T-helper 9 cell (primary cell): ENCODE measurements at places on chromosomes 2 and 18.

DNA sequence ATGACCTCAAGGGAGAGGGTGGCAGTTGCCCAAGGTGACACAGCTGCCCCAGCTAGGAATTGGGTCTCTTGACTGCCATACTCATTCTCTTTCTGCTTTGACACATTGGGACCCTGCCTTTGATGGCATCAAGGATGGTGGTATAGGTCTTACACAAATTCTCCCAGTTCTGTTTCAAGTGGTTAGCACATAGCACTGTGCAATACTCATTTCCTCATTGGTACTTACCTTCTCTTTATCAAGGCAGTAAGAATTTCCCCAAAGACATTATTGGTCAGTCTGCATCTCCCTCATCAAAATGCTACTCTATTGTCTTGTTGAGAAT is 35.9 kb upstream of the CCDC93 start:
- DNase-seq: no peak

DNA sequence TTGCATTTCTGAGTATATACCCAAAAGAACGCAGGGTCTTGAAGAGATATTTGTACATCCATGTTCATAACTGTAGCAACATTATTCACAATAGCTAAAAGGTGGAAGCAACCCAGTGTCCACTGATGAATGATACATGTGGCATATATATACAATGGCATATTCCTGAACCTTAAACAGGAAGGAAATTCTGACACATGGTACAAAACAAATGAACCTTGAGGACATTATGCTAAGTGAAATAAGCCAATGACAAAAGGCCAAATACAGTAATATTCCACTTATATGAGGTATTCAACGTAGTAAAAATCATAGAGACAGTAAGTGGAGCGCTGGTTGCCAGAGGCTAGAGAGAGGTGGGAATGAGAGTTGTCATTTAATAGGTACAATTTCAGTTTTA is 8.1 kb downstream of the AAK1 start:
- DNase-seq: no peak

DNA sequence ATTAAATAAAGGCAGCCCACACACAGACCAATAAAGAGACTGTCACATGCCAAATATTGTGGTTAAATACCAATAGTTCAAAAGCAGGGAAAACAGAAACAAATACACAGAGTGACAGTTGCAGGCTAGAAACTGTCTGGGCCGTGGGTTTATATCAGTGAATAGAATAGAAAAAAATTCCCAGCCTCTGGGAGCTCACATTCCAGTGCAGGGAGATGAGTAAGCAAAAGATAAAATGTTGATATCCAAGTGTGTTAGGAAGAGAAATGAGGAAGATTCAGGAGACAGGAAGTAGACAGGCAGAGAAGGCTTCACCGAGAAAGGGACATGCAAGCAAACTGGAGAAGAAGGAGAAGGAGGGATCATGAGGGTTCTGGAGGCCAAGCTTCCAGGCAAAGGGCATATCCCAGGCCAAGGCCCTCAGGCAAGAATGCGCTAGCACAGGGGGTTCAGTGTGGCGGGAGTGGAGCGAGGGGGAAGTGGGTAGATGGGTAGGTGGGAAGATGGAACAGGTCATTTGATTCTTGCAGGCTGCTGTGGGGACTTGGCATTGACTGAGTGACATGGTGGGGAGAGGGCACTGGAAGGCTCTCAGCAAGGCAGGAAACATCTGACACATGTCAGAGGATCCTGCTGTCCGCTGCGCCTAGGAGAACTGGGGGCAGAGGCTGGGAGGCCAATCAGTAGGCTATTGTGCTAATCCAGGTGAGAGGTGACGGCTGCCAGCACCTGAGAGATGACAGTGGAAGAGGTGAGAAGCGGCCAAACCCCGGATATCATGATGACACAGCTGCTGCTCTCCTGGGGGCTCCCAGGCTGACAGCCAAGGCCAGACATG is 89.2 kb downstream of the ZBTB7C start:
- DNase-seq: no peak

DNA sequence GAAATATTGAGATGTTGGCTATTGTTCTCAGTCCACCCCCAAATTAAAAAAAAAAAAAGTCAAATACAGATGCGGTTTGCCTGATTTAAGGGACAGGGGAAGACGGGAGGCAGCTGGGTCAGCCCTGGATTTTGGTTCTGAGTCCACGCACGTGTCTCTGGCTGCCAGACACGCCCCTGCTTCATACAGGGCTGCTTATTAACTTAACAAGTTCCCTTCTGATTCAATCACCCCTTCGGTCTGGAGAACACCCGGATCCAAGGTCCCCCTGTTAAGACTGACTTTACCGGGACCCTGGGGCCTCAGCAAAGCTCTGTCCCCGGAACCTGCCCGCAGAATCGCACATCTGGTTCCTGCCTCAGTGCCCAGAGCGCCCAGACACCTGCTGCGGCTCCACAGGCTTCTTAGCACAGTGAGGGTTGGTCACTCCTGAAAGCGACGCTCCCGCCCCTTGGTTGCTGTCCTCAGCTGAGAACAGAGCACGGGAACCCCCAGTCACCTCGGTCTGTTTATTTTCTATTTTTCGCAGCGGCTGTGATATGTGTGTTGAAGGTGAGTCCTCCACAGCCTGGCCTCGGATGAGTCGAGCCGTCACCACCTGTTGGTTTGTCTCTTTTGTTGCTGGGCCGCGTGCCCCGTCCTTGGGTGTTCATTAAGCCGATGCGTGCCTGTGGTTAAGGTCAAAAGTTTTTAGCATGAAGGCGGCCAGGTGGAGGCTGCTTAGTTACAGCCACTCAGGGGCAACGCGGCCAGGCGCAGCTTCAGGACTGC is 57.2 kb downstream of the RTP5 start:
- DNase-seq: no peak

- DNase-seq: peak; percentile 72
These were observed 854 bp upstream of the DNMT3A start for GRCh38 chr2:25342372-25343186.

GRCh38 chr2:190214426-190215194 is 105.0 kb downstream of the HIBCH start:
- no peak for DNase-seq

DNA sequence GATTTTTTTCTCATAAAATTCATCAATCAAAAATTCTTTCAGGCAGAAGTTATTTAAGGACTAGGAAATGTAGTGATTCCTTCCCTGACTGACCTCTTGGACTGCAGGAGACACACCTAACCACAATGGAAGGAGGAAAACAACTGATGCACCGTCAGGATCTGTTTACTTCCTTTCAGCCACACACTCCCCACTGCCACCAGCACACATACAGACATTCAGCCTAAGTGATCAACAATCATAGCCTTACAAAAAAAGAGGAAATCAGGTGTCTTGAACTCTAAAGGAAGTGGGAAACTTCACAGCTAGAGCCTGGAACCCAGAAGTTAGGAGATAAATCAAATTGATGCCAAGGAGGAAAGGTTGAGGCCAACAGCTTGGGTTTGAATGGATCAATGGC is 213.5 kb upstream of the ACVR2A start:
- no peak for DNase-seq

DNA sequence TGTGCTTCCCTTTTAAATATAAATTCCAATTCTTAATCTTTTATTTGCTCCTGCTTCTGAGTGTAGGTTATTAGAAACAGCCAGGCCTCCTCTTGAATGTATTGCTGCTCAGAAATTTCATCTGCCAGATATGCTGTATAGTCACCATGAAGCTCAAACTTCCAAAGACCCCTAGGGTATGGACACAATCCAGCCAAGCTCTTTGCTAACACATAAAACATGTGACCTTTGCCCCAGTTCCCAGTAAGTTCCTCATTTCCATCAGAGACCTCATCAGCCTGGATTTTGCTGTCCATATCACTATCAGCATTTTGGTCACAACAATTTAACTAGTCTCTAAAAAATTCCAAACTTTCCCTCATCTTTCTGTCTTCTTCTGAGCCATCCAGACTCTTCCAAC is 75.2 kb downstream of the MAP2 start:
- DNase-seq: no peak

DNA sequence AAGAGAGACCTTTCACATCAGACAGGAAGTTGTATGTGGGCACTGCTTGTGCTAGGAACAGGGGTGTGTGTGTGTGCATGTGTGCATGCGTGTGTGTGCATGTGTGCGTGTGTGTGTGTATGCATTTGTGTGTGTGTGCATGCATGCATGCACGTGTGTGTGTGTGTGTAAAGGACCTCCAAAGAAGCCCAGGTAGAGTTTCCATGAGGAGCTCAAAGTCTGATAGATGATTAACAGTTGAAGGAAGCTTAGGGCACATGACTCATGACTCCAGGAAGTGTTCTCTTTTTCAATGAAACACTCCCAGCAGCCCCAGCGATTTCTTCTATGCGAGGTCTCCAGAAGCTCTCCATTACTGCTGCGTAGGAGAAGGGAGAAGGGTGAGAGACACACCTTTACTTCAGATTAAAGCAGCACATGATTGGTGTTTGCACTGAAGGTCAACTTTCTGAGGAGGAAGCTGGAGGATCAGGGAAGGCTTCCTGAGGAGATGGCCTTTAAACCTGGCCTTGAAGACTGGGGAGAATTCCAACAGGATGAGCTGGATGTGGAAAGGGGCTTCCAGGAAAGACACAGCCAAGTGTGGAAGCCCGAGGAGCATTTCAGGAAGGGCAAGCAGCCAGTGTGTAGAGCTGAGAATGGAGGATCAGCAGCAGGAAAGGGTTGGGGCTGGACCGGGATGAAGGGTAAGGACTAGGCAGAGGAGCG is 77.7 kb downstream of the SMAD4 start:
- DNase-seq: no peak

- no peak for DNase-seq
These were observed 268.6 kb upstream of the RAB6C start for GRCh38 chr2:129710670-129711495.

- DNase-seq: no peak
These were observed 61.1 kb downstream of the DDX1 start for GRCh38 chr2:15652801-15653200.
